ENCODE measurements at places on chromosomes 2 and 18.
A peak's percentile ranks its signal among the peaks of the same experiment; 100 is the strongest.

- DNase-seq, result no peak
Observed at GRCh38 chr18:9943311-9943710, 29.5 kb downstream of the VAPA start.

GRCh38 chr2:72261076-72261475 lies 113.4 kb upstream of the CYP26B1 start:
- DNase-seq, result no peak

GRCh38 chr18:46343931-46344372 lies 239.8 kb downstream of the HAUS1 start:
- DNase-seq, result peak; percentile 57

DNA sequence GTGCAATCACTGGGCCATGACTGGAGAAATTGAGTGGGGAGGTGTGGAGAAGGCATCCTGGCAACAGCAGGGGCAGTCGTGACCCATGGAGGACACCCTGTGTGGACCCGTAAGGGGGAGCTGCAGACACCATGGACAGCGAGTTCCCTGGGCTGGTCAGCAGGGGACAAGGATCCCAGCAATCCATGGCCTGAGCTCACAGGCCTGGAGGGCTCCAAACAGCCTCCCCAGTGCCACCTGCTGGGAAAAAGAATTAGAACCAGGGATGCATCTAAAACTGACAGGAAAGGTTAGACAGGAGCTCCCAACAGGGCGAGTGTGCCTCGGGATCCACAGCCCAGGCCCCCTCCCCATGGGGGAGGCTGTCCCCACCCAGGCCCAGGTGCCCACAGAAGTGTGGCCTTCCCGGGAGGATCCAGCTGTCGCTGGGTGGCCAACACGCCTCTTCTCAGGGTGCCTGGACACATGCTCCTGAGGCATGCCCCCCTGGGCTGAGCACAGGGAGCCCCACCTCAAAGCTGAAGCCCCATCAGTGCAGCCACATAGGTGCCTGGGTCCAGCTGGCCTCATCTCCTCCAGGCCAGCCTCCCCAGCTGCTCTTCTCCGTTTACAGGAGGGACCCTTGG lies 20.5 kb upstream of the KIF1A start:
- DNase-seq, result peak; percentile 72

DNA sequence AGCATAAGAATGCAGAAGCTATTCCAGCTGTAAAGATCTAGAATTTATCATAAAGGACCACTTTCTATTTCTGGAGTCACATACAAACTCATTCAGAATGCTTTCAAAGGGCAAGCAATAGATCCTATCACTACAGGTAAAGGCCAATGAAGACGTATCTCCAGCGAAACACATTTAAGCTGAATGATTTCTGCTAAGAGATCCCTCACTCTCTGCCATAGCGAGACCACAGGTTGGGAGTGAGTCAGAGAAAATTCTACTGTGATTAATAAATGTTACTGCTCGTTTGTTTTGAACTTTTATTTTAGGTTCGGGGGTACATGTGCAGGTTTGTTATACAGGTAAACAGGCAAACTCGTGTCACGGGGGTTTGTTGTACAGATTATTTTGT lies 72.5 kb upstream of the NFU1 start:
- DNase-seq, result no peak

GRCh38 chr2:27663285-27664153 lies at the start of the genes SLC4A1AP and SUPT7L:
Gene SLC4A1AP (plus strand): TSS chr2:27663889. CDS start chr2:27663915, 26 bp downstream.
Gene SUPT7L (minus strand): TSS chr2:27663614. CDS start chr2:27662192, 1,422 bp downstream.
- DNase-seq, result peak; percentile 82

DNA sequence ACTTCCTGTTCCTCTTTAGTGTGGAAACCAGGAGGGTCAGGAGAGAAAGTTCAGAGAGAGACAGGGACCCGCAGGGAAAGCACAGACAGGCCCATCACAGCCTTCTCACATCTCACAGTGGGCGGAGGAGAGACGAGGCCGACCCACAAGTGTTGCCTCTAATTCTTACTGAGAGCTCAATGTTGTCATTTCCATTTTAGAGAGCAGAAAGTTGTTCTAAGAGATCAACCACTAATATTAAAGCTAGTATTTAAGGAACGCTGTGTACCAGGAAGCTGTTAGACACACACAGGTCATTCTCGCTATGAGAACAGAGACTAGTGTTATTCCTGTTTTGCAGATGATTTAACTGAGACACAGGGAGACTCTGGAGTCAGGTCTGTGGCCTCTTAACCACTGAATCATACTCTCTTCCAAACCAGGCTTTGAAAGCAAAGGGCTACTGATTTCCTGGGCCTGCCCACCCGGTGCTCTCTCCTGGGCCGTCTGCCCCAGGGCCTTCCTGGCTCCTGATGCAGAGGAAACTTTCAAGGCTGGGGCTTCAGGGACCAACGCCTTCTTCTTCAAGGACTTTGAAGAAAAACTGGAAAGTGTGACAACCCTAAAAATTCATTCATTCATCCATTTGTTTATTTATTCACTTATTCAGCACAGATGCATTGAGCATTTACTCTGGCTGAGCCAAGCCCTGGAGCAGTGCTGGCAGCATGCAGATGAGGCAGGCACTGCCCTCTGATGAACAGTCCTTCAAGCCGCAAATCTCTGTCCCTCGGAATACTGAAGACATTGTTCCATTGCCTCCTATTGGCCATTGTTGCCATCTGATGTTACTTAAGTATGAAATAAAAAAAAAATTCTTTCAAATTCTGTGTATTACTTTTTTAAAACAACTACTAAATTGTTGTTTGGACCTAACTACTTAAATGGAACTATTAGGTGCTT lies 37.2 kb upstream of the BIN1 start:
- no peak for DNase-seq

DNA sequence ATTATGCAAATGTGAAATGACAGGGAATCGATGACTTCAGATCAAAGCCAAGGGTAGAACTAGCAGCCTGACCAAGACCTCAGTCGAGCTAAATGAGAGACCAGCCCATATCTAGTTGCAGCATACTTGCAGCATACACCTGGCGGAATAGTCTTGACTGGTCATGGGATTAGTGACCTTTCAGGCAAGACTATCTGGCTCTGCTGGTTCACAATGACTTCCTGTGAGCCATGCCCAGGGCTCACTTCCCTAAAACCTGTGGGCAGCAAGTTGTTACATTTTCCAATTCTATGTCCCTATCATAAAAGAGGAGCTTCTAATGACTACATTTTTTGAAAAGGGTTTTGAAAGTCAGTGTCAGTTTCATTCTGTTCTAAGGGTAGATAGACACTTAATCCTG lies 1624.9 kb upstream of the CELF4 start:
- DNase-seq, result no peak

DNA sequence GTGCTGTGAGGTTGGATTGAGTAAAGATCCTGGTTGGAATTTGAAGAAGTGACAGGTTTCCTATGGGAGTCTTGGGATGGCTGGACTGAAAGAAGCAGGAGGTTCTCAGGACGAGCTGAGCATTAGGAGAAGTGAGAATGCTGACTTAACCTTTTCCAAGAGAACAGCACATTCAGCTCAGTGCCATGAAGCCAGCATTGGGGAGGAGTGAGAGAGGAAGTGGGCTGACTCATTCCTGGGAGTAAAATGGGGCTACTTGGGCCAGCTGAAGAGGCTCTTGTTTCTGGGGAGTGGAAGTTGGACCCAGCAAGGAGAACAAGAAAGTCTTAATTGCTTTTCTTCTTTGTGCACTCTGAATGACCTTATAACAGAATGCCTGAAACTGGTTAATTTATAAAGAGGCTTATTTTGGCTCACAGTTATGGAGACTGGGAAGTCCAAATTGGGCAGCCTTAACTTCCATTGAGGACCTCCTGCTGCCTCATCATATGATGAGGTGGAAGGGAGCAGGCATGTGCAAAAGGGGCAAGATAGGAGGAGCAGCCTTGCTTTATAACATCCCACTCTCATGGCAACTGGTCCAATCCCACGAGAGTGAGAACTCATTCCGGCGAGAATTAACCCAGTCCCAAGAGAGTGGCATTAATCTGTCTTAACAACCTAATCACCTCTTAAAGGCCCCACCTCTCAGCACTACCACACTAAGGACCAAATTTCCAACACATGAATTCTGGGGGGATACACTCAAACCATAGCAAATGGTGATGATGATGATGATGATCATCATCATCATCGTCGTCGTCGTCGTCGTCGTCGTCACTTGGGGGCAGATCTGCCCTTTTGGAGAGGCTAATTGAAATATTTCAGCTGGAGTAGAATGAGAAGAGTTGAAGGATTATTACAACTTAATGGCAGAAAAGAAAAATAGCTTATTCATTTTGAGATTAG lies 26.1 kb downstream of the DGUOK start:
- DNase-seq, result no peak

GRCh38 chr2:64950226-64951160 lies 38.7 kb upstream of the SLC1A4 start:
- no peak for DNase-seq

Measured in GM13977 (cell line).